ENCODE measurements at places on chromosomes 7 and 10. TPM values are rescaled to one million over a fixed set of nuclear protein-coding genes. Genes with fewer than 3 reads are reported as not detected.

SORCS1 gene
- 18.3 TPM for total RNA-seq

ACSM6 gene
- 0.55 TPM for total RNA-seq

JCAD gene
- total RNA-seq = 99.7 TPM

CDC14C gene
- not detected for total RNA-seq

CELF2 gene
- 59.6 TPM for total RNA-seq

HOGA1 gene
- not detected for total RNA-seq

SLC13A1 gene
- not detected for total RNA-seq

PDE6C gene
- not detected for total RNA-seq

FANK1 gene
- total RNA-seq = 3.5 TPM

OR9A2 gene
- not detected for total RNA-seq

NEUROD6 gene
- not detected for total RNA-seq

C10orf53 gene
- not detected for total RNA-seq

LAMB1 gene
- total RNA-seq = 172 TPM

WIPF3 gene
- 0.81 TPM for total RNA-seq

CREB5 gene
- total RNA-seq = 42.1 TPM
